ENCODE measurements at places on chromosomes 1 and 21.

GRCh38 chr1:41366455-41367287, 5.4 kb downstream of the FOXO6 start:
- DNase-seq = no peak

DNA sequence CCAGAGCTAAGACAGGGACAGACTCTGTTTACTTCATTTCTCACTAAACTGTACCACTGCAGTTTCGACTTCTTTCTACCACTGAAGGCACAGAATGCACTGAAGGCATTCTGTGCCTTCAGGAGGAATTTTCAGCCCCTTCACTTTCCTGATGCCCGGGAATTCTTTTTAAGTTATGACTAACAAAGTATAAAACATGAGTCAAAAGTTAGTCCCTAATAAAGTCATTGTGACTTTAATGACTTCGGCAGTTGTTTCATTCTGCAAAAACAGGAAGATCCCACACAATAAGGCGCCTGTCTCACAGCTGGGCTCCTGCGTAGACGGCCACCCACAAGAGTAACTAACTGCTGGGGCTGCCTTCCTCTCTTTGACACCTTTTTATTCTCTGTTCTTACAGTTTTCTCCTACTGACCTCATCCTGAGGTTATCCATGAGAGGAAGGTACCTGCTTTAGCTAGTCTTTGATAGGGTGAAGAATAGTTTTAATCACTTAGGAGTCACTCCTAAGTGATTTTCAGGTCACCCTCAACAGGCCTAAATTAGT, 183.9 kb upstream of the SGIP1 start:
- peak; percentile 64 for DNase-seq

DNA sequence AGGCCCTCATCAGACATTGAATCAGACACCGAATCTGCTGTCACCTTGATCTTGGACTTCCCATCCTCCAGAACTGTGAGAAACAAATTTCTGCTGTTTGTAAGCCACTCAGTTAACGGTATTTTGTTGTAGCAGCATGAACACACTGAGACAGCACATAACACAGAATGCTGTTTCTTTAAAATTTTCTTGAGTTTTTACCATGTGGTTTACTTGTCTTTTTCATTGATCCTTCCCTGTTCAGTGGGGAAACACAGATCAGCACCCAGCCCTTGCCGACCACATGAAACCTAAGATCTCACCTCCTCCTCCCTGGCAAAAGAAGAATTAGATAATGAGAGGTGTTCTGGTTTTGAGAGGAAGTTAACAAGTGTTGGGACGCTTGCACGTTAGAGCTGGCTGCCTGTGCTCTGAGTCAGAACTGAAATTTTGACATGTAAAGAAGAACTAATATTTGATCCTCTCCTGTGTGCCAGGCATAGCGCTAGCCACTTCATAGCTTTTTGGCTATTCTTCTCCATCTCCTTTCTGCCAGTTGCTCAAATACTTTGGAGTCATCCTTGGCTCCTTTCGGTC, 179.6 kb downstream of the DHRS3 start:
- no peak for DNase-seq

DNA sequence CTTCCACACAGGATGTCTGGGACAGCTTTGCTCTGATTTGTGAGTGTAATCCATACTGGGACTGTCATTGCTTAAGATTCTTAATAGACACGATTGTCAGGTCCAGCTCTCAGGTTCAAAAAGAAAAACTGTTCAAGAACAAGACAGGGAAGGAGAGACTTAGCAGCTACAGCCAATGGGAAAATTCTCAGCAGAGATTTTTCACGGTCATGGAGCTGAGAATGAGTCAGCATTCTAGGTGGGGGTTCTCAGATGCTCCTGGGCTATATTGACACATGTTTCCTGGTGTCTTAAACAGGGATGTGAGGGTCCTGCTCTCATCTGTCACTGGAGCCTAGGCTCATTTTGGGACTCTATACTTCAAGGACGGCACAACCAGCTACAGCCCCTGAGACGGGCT, 318.3 kb downstream of the RRAGC start:
- no peak for DNase-seq

DNA sequence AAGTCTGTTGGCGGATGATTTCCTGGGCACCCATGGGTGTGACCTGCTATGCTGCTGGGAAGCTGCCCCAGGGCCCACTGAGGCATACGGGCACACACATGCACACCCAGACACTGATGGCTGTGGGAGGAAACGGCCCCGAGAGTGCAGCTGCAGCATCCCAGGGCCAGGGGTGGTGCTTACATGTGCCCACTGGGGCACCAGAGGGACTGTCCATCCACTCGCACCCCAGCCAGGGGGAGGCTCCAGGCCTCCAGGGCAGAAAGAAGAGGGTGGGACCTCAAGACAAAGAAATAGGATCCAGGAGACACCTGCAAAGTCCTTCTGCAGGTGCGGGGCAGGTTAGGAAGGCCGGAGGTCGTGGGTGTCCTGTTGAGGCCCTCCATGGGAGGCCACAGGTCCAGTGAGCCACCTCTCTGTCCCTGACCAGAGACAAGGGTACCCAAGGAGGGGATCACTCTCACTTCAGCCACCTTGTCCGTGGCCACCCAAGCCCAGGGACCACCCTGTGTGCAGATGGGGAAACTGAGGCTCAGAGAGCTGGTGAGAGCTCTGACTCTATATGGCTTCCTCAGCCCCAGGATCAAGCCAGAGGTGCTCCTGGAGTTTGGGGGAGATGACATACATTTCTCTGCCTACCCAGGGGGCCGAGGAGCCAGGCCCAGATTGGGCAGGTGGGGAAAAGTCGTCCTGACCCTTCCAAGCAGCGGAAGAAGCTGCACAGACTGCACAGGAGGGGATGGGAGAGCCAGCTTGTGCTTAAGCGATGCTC, 57.1 kb downstream of the WNT9A start:
- no peak for DNase-seq

DNA sequence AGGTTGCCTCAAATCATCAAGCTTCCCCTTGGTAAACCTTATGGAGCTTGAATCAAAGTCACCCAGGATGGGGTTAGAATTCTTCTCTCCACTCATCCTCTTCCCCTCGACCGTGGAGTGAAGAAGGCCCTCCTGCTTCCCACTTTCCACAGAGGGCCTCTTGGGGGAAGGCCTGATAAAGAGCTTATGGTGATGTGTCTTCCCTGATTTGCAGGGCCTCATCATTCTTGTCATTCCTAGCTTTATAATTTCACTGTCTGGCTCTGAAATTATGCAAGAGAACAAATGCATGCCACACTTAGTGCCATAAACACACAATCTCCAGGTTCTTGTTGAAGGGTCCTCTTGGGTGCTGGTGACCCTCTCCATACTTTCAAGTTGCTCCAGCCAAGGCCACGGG, 101.2 kb downstream of the HMGB4 start:
- DNase-seq = no peak

DNA sequence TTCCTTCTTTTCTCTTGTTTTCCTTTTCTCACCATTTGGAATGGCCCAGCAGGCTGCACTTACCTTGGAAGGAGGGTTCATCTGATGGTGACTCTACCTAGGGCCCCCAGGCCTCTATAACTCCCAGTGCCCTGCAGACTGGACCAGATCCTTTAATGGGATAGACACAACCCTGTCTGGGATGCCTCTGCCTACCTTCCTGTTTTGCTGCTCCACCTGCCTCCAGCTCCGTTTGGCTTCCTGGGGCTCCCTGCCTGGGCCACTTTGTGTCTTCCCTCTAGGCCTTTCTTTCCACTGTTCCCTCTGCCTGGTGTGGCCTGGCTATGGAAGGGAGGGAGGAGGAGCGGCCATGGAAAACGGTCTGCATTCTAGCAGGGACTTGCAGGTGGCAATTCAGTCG, 7.5 kb downstream of the PCSK9 start:
- DNase-seq = no peak

DNA sequence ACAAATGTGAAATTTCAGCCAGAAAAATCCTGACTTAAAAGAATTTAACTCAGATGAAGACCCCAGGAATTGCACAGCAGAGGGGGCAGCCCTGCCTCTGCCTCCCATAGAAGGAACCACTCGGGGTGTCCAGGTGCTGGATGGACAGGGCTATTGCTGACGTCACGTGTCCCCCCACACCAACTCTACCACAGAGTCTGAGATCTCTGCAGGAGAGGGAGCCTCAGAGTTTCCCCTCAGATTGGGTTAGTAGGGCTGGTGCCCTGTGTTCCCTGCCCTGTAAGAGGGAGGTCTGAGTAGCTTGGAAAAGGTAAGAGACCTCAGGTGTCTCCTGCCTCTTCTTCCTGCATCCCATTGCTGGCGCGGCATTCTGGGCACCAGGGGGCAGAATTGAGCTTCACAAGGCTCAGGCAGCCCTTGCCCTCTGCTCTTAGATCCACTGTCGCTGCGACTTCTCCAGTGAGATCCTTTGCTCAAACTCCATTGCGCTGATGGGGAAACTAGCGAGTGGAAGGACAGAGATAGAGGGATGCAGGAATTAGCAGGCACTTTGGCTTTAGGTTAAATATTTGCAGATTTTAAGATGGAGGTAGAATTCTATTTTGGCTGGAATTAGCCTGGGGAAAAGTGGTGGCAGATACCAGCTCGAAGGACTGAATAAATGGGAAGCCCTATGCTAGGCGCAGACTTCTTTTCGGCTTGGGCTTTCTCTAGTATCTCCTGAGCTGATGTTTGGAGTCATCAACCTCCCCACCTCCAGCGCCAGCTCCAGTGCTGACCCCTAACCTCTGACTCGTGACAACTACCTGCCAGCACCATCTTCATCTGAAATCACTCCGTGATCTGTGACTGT, 42.8 kb upstream of the DMBX1 start:
- peak; percentile 55 for DNase-seq

DNA sequence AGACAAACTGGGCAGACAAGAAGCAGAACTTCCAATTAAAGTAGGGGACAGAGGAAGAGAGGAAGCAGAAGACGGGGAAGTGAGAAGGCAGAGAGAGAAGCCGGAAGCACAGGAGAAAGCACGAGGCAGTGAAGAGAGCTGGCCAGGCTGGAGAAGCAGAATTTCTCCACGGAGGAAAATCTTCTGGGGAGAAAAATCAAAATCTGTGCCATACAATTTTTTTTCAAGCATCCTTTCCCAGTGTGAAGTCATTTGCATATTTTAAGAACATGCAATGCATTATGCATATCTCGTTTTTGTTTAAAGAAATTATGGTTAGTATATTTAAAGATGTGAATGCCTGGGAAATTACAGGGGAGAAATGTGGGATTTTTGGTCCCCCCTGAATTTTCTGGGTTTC, 7.3 kb upstream of the CAMK2N1 start:
- no peak for DNase-seq

DNA sequence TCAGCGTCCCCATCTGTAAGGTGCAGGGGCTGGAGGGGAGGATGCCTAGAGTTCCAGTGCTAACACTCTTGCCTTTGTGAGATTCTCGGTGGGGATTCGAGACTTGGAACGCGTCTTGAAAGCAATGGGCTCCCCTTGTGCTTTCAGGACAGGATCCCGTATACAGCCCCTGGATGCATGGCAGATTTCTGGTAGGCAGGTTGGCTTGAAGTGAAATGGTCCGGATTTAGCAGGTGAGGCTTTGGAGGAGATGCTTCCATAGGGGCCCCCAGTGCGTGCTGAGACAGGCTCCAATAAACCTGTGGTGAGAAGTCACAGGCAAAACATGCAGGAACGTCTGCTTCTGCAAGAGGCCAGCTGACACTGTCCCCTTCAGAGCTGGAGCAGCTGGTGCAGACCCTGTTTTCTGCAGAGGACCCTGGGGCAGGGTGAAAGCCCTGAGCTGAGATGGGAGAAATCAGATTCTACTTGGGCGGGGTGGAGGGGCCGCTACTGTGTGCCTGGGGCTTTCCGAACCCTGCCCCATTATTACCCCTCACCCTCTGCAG, 270.4 kb downstream of the PTPRU start:
- DNase-seq = no peak

DNA sequence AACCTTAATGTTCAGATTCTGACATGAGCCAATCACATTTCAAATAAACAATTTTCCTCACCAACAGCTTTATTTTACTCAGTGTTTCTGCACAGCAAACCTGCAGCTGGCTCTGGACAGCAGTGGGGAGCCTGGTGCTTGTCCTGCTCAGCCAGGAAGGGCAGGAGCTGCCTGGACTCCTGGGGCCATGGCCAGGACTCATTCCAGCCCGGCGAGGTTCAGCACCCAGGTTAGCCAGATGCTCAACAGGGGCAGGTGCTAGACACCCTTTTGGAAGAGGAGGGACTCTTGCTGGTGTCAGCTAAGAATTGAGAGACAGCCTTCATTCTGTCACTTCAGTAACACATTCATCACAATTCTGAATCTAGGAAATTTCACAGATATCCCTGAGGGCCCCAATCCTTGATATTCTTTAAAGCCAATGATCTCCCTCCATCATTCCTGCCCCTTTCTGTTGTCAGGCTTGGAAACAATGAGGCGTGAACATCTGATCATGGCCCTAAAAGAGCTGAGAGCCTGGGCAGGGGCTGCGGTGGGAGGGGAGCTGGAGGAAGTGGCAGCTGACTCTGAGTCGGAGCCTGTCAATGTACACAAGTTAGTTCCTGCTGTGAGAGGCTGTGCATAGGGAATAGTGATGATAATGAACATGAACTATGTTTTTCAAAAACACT, 251.3 kb downstream of the SDCCAG8 start:
- DNase-seq = no peak

DNA sequence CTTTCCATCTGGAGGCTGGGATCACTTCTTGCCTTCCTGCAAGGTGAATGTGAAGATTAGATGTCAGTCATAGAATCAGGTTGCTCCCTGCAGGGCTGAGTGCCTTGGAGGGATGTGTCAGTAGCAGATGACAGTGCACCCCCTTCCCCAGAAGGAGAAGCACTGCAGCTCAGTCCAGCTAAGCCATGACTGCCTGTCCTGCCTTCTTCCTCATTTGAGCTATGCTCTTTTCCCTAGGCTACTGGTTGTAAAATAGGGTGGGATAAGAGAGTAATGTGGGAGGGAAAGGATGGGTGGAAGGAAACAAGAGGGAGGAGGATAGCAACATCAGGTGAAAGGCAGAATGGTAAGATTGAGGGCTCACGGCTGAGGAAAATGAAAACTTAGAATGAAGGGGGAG, 11.1 kb upstream of the FABP3 start:
- no peak for DNase-seq

GRCh38 chr1:200670242-200671118, 773 bp upstream of the DDX59 start:
- peak; percentile 72 for DNase-seq

DNA sequence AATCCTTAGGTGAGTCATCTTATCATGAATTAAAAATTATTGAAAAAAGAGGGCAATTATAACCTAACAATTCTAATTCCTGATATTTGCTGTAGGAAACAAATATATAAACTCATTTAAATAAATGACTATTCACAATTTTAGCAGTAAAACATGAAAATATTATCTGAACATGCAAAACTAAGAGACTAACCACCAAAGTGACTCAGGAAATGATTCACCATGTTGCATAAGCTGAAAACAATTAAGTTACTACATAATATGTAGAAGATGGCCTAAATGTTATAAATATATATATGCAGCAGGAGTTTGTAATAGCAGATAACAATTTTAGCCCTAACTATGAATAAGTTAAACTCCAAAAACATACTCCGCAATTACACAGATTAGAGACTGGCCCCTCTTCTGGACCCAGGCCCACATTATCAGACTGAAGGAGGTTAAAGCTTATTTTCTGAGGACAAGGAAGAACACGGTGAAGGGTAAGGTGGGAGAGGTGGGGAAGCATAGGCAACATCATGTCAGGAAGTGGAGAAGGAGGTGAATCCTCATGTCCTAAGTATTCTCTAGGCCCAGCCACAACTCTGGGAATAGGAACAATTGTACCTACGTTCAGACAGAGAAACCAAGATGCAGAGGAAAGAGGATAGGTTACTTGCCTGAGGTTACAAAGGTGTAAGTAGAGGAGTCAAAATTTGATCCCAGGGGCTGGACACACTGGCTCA, 15.6 kb upstream of the AIM2 start:
- DNase-seq = peak; percentile 45
